ENCODE measurements at places on chromosomes 12 and 14. TPM values are rescaled to one million over a fixed set of nuclear protein-coding genes. Genes with fewer than 3 reads are reported as not detected.

GRCh38 chr12:57552306-57552651, 2.4 kb downstream of the KIF5A start:
- peaks cover 61% of the 10 kb centered on the region for H3K27me3 ChIP-seq
- no peak overlapping the region for H3K4me3 ChIP-seq
- no peak overlapping the region for H3K27ac ChIP-seq
- DNase-seq = no peak

DNA sequence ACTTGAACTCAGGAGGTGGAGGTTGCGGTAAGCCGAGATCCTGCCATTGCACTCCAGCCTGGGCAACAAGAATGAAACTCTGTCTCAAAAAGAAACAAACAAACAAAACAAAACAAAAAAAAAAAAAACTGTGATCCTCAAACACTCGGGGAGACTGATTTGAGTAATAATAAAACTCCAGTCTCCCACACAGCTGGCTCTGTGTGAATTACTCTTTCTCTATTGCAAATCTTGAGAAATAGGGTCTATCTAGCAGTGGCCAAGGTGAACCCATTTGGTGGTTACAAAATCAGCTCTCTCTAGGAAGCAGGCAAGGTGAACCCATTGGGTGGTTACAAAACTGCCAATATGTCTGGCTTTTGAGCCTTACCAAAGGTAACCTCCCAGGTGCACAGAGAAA, 6.0 kb upstream of the ACOT6 start:
- H3K27me3 ChIP-seq = no peaks in the 10 kb centered on the region
- no peak overlapping the region for H3K27ac ChIP-seq

- DNase-seq = no peak
- no peak overlapping the region for H3K27ac ChIP-seq
Measured at GRCh38 chr12:122406701-122407164, 15.7 kb downstream of the CLIP1 start.

DNA sequence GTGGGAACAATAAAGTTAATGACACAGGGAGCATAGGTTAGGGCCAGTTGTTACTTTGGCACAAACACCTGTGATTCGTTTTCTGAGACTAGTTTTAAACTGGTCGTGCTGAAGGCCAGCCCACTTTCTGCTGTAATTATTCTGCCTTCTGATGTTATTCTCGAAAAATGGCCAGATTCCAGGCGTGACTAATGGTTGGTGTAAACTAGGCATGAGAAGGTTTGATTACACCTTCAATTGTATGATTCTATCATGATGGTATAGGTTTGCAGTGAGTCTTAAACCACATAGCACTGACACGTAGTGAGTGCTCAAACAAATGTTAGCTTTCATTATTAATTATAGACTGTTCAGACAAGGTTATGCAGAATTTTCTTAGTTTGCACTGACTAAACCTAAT, 39.0 kb downstream of the CKB start:
- no peak overlapping the region for H3K27ac ChIP-seq
- H3K36me3 ChIP-seq = peaks cover 43% of the 10 kb centered on the region
- H3K27me3 ChIP-seq = no peaks in the 10 kb centered on the region
- peaks cover 5% of the 10 kb centered on the region for H3K4me1 ChIP-seq
- H3K4me3 ChIP-seq = no peak overlapping the region

DNA sequence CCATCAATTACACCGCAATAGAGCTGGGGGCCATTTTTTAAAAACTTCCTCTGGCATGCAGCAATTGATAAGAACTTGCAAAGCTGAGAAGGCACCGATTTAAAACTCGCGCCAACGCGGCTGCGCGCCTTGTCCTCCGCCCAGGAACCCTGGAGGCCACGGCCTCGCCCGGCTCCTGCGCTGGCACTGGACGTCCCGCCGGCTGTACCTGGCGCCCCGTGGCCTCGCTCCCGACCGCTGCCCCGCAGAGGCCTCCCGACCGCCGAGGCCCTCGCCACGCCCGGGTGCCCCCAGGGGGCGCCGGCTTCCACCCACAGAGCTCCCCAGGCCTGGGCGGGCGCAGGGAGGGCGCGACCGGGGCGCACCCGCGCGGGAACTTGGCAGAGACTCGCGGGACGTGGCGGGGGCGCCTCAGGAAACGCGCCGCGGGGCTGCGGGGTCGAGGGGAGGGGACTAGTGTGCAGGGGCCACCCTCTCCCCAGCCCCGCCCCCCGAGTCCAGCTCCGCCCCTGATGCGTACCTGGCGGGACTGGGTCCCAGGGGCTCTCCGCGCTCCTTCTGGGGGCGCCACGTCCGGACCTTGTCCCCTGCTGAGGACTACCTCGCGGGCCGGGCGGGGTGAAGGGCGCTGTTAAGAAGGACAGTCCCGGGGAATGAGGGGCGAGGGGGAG, 65.7 kb downstream of the TNFAIP2 start:
- H3K27me3 ChIP-seq = peaks cover 46% of the 10 kb centered on the region
- H3K4me3 ChIP-seq = peak overlapping the region; percentile 31
- no peak overlapping the region for H3K27ac ChIP-seq
- no peaks in the 10 kb centered on the region for H3K36me3 ChIP-seq
- peaks cover 13% of the 10 kb centered on the region for H3K4me1 ChIP-seq

- no peak overlapping the region for H3K27ac ChIP-seq
- no peaks in the 10 kb centered on the region for H3K27me3 ChIP-seq
- H3K4me3 ChIP-seq = no peak overlapping the region
- H3K4me1 ChIP-seq = no peaks in the 10 kb centered on the region
Measured at GRCh38 chr12:15045451-15045850, 72.6 kb downstream of the PDE6H start.

GPATCH2L gene
- 29.4 TPM for total RNA-seq

DNA sequence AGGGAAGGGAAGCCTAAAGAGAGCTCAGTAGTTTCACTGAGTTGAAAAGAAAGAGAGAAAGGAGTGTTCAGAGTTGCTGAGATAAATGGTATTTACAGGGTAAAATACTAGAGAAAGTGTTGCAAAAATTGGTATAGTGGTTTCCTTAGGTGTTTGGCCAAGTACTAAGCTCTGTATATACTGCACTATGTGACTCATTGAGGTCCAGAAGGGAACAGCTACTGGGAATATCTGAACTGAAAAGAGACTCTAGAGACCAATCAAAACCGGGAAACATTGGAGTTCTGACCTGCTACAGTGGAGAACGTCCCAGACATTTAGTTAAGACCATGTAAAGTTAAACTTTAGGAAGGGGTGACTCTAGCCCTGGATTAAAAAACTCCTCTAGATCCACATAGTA, 42.7 kb upstream of the ALX1 start:
- H3K4me3 ChIP-seq = no peak overlapping the region
- H3K4me1 ChIP-seq = no peaks in the 10 kb centered on the region
- H3K36me3 ChIP-seq = no peaks in the 10 kb centered on the region

- H3K27ac ChIP-seq = no peak overlapping the region
- no peaks in the 10 kb centered on the region for H3K4me1 ChIP-seq
- no peaks in the 10 kb centered on the region for H3K36me3 ChIP-seq
- no peak overlapping the region for H3K4me3 ChIP-seq
Measured at GRCh38 chr12:51546097-51546496, 44.9 kb upstream of the SCN8A start.

GRCh38 chr14:75196468-75196867, 20.1 kb upstream of the TMED10 start:
- no peak overlapping the region for H3K27ac ChIP-seq
- no peaks in the 10 kb centered on the region for H3K27me3 ChIP-seq
- no peaks in the 10 kb centered on the region for H3K36me3 ChIP-seq
- no peak for DNase-seq

DNA sequence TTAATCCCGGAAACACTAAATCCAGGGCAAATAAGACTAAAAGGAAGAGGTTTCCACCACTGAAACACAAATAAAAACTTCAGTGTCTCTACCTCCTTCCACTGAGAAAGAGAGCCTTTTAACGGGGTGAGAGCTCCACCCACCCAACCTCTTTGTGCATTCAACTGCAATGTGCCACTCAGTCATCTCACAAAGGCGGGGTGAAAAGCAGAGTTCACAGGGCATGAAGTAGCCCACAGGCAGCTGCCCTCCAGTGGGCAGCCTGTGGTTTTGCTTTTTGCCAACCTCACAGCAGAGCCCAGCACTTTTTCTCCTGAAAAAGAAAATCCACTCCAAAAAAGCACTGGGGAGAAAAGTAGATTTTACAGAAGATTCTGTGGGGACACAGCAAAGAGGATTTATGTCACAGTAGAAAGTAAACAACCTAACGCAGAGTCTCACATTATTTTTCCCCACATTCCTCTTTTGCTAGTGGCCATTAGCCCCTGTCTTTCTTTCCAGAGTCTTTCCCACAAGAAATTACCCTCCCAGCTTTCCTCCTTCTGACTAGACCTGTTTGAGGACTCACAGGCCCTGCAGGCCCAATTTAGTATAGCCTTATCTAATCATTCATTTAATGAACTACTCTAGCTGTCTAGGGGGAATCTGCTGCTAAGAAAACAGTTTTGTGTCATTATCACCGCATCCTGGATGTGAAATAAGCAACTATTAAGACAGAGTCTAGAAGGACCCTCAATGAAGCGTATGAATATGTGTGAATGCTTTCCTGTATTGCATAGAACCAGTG, 753.8 kb upstream of the FOXG1 start:
- H3K27me3 ChIP-seq = no peaks in the 10 kb centered on the region
- no peaks in the 10 kb centered on the region for H3K4me1 ChIP-seq
- H3K36me3 ChIP-seq = no peaks in the 10 kb centered on the region

OVCH1 gene
- total RNA-seq = 0.35 TPM

All from muscle of leg (tissue), 16 donors.